Body of pancreas (tissue), 4 donors: ENCODE measurements at places on chromosomes 4 and X. TPM values are rescaled to one million over a fixed set of nuclear protein-coding genes. Genes with fewer than 3 reads are reported as not detected.

DNA sequence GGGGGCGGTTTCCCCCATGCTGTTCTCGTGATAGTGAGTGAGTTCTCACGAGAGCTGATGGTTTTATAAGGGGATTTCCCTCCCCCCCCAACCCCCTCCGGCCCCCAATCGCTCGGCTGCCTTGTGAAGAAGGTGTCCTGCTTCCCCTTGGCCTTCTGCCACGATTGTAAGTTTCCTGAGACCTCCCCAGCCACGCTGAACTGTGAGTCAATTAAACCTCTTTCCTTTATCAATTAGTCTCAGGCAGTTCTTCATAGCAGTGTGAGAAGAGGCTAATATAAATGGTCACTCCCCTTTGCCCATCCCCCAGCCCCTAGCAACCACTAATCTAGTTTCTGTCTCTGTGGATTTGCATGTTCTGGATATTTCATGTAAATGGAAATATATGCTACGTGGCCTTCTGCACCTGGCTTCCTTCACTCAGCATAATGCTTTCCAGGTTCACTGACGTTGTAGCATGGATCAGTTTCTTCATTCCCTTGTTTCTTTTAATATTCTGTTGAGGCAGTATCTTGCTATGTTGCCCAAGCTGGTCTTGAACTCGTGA, 16.4 kb downstream of the GPR143 start:
- no peak overlapping the region for H3K4me3 ChIP-seq
- DNase-seq: no peak
- no peaks in the 10 kb centered on the region for H3K27me3 ChIP-seq

The EDNRA gene
- 1.3 TPM for total RNA-seq

GRCh38 chr4:133147921-133148689, 989 bp upstream of the PCDH10 start:
- H3K4me1 ChIP-seq: peaks cover 66% of the 10 kb centered on the region
- H3K27me3 ChIP-seq: peaks cover 35% of the 10 kb centered on the region
- DNase-seq: no peak
- H3K4me3 ChIP-seq: no peak overlapping the region
- no peak overlapping the region for H3K27ac ChIP-seq

- no peak overlapping the region for H3K27ac ChIP-seq
- H3K36me3 ChIP-seq: no peaks in the 10 kb centered on the region
- DNase-seq: no peak
- H3K4me3 ChIP-seq: no peak overlapping the region
- H3K27me3 ChIP-seq: no peaks in the 10 kb centered on the region
Observed at GRCh38 chr4:74223801-74224200, 65.9 kb downstream of the MTHFD2L start.

GRCh38 chr4:112536123-112536522, 20.1 kb upstream of the NEUROG2 start:
- no peaks in the 10 kb centered on the region for H3K36me3 ChIP-seq
- no peaks in the 10 kb centered on the region for H3K4me1 ChIP-seq
- no peaks in the 10 kb centered on the region for H3K27me3 ChIP-seq
- DNase-seq: no peak
- no peak overlapping the region for H3K27ac ChIP-seq
- H3K4me3 ChIP-seq: no peak overlapping the region

DNA sequence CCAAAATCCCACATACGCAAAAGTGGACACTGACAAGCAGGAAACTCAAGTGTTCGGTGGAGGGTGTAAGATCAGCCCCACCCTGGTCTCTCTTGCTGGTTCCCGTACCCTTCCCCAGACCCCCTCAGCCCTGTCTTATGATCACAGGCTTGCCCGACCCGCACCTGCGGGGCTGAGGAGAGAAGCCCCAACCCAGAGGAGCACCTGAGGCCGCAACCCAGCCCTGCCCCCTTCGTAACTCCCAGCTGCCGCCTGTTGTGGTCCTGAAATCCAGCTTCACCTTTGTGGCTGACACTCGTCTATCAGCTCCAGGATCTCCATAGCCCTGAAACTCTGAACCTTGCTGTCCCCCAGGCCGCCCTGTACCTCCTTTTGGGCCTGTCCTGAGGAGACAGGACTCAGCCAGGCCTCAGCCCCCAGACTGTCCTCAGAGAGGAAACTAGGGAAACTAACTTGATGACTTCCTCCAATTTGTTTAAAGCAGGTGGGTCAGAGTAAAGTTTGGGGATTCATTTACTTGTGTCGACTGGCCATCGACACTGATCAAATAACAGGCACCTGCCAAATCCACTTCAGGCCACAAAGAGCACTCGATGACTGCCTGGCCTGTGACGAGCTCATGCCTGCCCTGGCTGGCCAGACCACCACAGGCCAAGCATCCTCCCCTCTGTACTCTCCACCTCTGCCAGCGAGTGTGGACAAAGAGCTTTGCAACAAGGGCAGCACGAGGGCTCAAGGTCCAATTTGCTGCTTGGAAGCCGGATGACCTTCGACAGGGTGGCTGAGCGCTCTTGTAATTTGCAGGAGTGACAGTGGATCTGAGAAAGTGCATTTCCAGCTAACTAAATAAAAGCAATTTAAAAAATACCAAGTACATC, 19.3 kb downstream of the DCTD start:
- H3K27ac ChIP-seq: peak overlapping the region; percentile 24
- no peaks in the 10 kb centered on the region for H3K27me3 ChIP-seq
- DNase-seq: peak; percentile 35
- peaks cover 4% of the 10 kb centered on the region for H3K36me3 ChIP-seq

GRCh38 chr4:76447393-76447851, 12.4 kb downstream of the SHROOM3 start:
- H3K27ac ChIP-seq: peak overlapping the region; percentile 5
- peaks cover 17% of the 10 kb centered on the region for H3K4me1 ChIP-seq
- no peak overlapping the region for H3K4me3 ChIP-seq
- DNase-seq: no peak

GRCh38 chrX:2495595-2495994, 5.2 kb downstream of the DHRSX start:
- no peak for DNase-seq
- no peaks in the 10 kb centered on the region for H3K36me3 ChIP-seq
- H3K27me3 ChIP-seq: no peaks in the 10 kb centered on the region
- H3K4me1 ChIP-seq: peaks cover 69% of the 10 kb centered on the region

The GDPD2 gene
- total RNA-seq: 0.26 TPM

- H3K27me3 ChIP-seq: no peaks in the 10 kb centered on the region
- H3K4me3 ChIP-seq: no peak overlapping the region
- no peaks in the 10 kb centered on the region for H3K36me3 ChIP-seq
- no peak for DNase-seq
- peak overlapping the region; percentile 90 for H3K27ac ChIP-seq
- peaks cover 70% of the 10 kb centered on the region for H3K4me1 ChIP-seq
Observed at GRCh38 chr4:169660929-169661328, 40.6 kb downstream of the CLCN3 start.

DNA sequence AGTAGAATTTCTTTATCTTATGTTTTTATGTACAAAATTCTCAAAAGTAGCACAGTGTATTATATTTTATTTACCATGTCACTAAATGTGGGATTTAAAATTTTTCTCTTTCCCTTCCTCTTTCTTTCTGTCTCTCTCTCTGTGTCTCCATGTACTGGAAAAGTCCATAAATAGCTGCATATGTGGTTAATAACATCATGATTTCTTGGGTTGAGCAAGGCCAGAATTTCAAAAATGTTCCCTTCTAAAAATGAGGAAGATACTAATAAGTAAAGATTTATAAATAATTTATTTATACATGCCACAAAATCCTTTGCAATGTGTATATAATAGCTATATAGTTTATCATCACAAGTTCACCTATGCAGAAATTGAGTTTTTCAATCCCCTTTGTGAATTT, 29.1 kb upstream of the DKK2 start:
- no peak overlapping the region for H3K4me3 ChIP-seq
- H3K4me1 ChIP-seq: no peaks in the 10 kb centered on the region
- no peaks in the 10 kb centered on the region for H3K27me3 ChIP-seq
- H3K27ac ChIP-seq: no peak overlapping the region

The FGFR3 gene
- 114 TPM for total RNA-seq

GRCh38 chr4:52110171-52110570, 59.1 kb downstream of the SPATA18 start:
- no peaks in the 10 kb centered on the region for H3K36me3 ChIP-seq
- no peak overlapping the region for H3K27ac ChIP-seq
- no peak for DNase-seq
- H3K4me1 ChIP-seq: no peaks in the 10 kb centered on the region
- no peak overlapping the region for H3K4me3 ChIP-seq

DNA sequence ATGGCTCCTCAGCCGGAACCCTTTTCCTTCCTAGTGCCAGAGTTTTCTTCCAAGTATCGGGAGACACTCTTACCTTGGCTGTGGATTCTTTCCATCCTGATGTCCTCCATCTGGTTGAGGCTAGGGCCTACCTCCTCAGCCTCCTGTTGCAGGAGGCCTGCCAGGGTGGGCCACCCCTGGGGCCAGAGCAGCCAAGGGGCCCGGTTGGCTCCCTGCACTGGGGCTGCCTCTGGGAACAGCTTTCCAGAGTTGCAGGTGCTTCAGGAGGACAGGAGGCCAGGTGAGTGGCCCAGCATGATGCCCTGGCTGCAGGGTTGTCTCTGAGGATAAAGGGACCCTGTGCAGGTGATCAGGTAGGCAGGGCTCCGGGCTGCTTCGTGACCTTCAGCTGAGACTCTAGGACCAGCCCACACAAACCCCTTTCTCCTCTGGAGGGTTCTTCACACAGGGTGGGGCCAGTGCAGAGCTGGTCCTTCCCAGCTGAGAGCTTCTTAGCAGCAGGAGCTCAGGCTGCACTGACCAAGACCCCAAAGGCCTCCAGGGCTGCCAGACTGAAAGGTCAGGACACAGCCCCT, 5.3 kb upstream of the GPR78 start:
- H3K27ac ChIP-seq: no peak overlapping the region
- no peaks in the 10 kb centered on the region for H3K36me3 ChIP-seq

DNA sequence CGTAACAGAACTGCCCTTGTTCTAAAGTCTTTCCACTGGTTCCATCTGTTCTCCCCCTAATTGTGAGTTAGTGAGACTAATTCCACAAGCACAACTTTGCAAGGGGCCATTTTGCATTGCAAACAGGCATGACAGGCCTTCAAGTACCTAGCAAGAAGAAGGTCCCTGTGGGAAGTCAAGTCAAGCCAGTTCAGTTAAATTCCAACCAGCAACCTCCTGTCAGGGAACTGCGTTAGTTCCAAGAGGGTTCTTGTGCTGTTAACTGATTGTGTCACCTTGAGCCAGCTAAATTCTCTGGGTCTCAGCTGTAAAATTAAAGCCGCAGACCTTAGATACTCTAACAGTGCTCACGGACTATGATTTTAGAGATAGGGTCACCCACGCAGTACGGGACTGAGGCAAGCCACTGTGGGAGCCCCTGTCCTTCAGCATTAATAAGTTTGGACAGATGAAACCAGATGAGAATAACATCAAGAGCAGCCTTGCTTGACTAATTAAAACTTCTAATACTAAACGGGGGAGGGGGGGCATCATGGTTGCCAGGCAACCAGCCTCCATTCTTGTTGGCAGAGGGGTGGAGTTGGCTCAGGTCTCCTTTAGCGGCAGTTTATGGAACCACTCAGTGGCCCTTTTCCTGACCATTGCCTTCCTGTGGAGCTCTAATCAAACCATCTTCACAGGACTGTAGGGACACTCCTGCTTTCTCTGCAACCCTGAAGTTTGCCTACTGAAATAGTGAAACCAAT, 24.1 kb upstream of the TMEM150C start:
- H3K36me3 ChIP-seq: no peaks in the 10 kb centered on the region
- H3K4me1 ChIP-seq: no peaks in the 10 kb centered on the region
- no peak overlapping the region for H3K4me3 ChIP-seq
- H3K27ac ChIP-seq: no peak overlapping the region
- H3K27me3 ChIP-seq: no peaks in the 10 kb centered on the region

DNA sequence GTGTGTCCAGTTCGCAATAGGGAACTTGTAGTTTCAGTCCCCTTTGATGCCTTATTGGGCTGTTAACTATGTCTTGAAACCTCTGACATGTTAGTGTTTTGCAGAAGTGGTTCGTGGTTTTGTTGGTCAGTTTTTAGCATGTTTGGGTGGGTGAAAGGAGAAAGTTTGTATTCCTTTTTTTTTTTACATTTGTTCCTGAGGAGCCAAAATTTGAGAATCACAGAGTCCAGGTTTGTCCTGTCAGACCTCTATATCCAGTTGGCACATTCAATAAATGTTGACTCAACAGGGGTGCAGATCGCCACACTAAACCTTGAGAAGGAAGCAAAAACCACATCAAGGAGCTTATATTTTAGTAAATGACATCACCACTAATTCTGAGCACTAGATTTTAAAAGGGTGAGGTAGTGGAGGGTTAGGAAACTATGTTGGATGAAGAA, 26.2 kb downstream of the DLG3 start:
- H3K36me3 ChIP-seq: no peaks in the 10 kb centered on the region
- no peak for DNase-seq
- no peak overlapping the region for H3K4me3 ChIP-seq
- no peak overlapping the region for H3K27ac ChIP-seq
- no peaks in the 10 kb centered on the region for H3K27me3 ChIP-seq
- peaks cover 8% of the 10 kb centered on the region for H3K4me1 ChIP-seq

GRCh38 chrX:103413705-103414387, 37.5 kb downstream of the BEX3 start:
- H3K27ac ChIP-seq: no peak overlapping the region
- no peak overlapping the region for H3K4me3 ChIP-seq
- no peaks in the 10 kb centered on the region for H3K36me3 ChIP-seq
- no peaks in the 10 kb centered on the region for H3K27me3 ChIP-seq
- no peak for DNase-seq
- H3K4me1 ChIP-seq: no peaks in the 10 kb centered on the region

The MAGEB4 gene
- not detected for total RNA-seq

DNA sequence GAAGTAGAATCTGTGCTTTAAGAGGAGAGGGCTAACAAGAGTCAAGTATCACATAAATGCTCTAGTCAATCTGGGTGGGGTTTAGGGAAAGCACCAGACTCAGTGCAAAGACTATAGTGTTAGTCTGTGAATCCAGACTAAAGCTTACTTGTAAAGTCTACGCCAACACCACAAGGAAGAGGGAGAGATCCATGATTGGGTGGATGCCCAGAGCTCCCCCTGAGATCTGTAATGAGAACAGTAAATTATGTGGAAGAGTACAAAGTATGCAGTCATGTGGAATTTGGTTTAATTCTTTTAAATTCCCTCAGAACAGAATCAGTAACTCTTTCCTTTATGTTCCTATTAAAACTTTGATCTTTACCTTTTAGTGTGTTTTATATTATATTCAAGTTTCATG, 354.7 kb upstream of the SPANXN4 start:
- no peaks in the 10 kb centered on the region for H3K27me3 ChIP-seq
- H3K27ac ChIP-seq: no peak overlapping the region
- no peak for DNase-seq
- H3K4me1 ChIP-seq: no peaks in the 10 kb centered on the region
- no peaks in the 10 kb centered on the region for H3K36me3 ChIP-seq

GRCh38 chr4:178275671-178276360, 833.6 kb upstream of the AGA start:
- H3K27me3 ChIP-seq: no peaks in the 10 kb centered on the region
- H3K27ac ChIP-seq: no peak overlapping the region
- H3K36me3 ChIP-seq: no peaks in the 10 kb centered on the region
- H3K4me1 ChIP-seq: no peaks in the 10 kb centered on the region
- no peak overlapping the region for H3K4me3 ChIP-seq

- no peaks in the 10 kb centered on the region for H3K27me3 ChIP-seq
- H3K27ac ChIP-seq: no peak overlapping the region
- no peak overlapping the region for H3K4me3 ChIP-seq
- no peaks in the 10 kb centered on the region for H3K4me1 ChIP-seq
- H3K36me3 ChIP-seq: no peaks in the 10 kb centered on the region
Observed at GRCh38 chr4:13860126-13860525, 232.6 kb upstream of the BOD1L1 start.
